ENCODE measurements at places on chromosomes 2 and 18.

DNA sequence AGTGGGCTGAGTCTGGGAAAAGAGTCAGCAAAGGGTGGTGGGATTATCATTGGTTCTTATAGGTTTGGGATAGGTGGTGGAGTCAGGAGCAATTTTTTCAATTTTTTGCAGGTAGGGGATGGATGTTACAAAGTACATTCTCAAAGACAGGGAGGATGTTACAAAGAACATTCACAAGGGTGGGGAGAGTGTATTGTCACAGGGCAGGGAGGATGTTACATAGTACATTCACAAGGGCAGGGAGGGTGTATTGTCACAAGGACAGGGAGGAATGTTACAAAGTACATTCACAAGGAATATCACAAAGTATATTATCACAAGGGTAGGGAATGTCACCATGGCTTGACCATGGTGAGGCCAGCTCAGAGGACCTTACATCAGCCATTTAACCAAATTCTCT lies 58.6 kb upstream of the WDR75 start:
- no peak for DNase-seq

DNA sequence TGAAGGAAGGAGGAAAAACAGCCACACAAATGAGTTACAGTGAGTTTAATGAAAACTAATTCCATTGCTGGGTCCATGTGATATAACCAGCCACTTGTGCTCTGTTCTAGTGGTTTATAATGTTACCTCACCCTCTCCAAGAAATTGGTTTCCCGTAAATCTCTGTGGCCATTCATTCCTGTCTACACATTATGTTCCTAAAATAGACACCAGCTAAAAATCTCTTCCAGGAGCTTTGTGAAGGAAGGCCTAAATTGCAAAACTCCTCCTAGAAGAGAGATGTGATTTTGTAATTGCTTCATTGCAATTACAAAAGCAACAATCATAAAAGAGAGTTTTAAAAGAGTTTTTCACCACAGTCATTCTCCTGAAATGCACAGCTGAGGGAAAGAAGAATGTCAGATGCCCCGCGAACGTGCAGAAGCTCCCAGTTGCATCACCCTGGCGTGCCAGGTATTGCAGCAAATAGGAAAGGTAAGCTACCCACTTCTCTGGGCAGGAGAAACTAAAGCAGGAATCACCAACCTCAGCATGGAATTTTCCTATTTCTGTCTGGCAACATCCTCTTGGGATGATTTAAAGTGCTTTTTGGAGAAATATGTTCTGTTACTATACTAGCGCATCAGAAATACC lies 1.7 kb downstream of the SCN1A start:
- DNase-seq: no peak

DNA sequence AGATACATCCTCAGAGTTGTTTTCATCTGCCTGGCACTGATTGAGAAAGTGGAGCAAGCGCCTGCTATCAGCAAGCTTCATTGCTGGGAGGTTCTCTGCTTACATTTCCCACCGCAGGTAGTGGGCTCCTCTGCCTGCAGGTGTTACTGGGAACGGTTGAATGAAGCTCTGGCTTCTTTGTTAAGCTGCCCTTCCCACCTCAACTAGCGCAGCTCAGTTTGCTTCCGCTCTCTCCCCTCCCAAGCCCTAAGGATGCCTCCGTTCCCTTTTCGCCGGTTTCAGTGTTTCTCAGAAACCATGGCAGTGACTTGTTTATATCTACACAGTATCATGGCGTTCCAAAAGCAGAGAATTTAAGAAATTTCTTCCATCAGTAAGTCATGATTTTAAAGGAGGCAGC lies 72.2 kb upstream of the B3GNT7 start:
- peak; percentile 71 for DNase-seq

GRCh38 chr18:51480407-51481261 lies 283.2 kb upstream of the MEX3C start:
- no peak for DNase-seq

DNA sequence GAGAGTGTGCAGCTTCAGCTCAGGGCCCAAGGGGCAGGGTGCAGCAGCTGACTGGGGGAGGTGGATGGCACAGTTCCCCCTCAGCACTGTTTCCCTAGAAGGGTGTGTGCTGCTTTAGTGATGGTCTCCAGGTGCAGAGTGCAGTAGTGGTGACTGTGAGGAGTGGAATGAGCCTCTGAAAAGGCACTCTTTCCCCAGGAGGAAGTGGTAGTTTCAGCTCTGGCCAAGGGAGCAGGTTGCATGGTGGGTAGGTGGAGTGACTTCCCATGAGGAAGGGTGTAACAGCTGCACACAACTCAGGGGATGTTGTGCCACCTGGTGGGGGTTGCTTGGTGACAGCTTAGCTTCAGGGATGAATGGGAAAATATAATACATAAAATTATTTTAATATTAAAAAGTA lies 251.5 kb upstream of the NXPH2 start:
- peak; percentile 7 for DNase-seq

GRCh38 chr2:11947956-11948355 lies 201.5 kb downstream of the LPIN1 start:
- no peak for DNase-seq

DNA sequence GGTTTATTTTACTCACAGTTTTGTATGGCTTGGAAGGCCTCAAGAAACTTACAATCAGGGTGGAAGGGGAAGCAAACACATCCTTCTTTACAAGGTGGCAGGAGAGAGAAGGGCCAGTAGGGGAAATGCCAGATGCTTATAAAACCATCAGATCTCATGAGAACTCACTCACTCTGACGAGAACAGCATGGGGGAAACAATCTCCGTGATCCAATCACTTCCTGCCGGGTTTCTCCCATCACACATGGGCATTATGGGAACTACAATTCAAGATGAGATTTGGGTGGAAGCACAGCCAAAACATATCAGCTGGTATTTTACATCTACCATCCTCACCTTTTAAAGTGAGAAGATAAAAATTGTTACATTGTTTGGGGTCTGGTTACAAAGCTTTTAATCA lies 427.9 kb upstream of the CDH7 start:
- DNase-seq: no peak

DNA sequence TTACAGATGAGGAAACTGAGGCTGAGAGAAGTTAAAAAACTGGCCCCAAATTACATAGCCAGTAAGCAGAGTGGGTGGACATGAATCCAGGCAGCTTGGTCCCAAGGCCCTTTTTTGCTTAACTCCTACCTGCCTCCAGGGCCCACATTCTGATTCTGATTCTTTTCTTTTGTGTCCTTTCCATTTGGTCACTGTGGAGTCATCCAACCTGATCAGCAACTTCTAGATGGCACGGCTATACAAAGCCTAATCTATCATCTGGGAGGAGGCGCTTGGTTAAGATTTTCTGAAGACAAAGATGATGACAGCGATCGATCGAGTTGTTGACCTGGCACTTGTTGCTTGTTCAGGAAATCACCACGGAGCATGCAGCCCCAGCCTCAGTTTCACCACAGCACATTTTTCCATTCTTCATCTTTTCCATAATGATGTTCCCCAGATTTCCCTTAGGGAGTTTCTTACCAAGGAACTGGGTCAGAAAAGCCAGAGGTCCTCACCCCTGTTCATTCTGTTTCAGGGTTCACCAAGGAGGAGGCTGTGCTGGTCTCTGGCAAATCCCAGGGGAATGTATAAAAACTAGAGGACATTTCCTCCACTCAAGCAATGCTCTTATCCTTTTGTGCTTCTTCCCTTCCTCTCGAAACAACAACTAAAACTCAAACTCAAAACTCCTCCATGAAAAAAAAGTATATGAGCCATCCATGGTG lies 6.9 kb upstream of the IGFBP2 start:
- DNase-seq: no peak

GRCh38 chr2:174587579-174587978 lies 10.0 kb downstream of the WIPF1 start:
- no peak for DNase-seq

- no peak for DNase-seq
These were observed 100.3 kb downstream of the MCFD2 start for GRCh38 chr2:46815121-46815802.

GRCh38 chr2:181848261-181848886 lies 43.2 kb upstream of the ITPRID2 start:
- no peak for DNase-seq

DNA sequence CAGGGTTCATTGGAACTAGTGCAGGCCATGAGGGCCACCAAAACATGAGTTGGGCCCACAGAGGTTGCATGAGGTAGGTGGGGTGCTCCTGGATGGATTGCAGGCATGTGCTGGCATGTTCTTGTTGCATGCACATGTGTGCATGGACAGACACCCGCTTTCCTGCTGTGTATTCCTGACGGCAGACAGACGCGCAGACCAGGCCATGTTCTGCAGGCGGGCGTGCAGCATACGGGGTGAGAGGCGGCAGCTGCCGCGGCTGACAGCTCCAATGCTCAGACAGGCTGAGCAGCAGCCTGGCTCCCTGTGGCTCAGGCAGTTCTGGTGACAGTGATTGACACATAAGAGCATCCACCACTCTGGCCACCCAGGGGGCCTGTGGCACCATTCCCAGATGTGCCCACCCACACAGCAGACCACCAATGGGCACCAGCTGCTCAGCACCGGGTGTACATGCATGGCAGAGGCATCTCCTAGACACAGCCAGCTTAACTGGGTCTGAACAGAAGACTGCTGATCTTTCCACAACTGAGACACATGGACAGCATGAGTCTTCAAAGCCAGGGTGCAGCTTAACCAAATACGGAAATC lies 21.2 kb downstream of the HS1BP3 start:
- no peak for DNase-seq

GRCh38 chr2:216629784-216630183 lies 3.4 kb upstream of the IGFBP2 start:
- DNase-seq: no peak

GRCh38 chr2:229392196-229392595 lies 121.1 kb upstream of the PID1 start:
- no peak for DNase-seq

DNA sequence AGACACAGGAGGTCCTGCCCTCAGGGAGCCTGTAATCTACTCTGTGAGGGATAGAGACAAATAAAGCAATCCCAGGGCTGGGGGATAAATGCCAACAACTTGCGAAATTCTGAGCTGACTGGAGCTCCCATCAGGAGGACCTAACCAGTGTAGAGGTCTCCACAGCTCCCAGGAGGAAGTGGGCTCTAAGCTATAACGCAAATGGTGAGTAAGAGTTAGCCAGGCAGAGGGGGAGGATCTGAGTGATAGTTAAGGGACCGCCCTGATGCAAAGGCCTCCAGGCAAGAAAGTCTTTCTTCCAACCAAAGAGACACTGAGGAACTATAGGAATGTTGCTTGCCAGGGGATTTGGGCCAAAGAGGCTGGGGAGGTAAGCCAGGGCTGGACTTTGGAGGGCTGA lies 16.0 kb upstream of the ZNF532 start:
- DNase-seq: no peak

DNA sequence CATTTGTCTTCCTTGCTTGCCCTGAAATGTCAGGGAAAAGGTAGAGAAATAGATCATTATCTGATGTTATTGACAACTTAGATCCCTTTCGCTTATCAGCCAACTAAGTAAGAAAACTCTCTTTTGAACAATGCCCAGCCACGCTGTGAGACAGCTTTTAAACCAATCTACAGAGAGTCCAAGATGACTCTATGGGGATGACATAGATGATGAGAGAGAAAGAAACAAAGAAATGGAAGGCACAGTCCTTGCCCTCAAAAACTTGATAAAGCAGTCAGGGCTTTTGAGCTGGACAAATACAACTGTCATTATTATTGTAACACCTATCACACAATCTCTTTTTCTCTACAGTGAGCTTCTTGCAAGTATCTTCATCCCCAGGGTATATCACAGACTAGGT lies 222.6 kb downstream of the SETBP1 start:
- DNase-seq: no peak

DNA sequence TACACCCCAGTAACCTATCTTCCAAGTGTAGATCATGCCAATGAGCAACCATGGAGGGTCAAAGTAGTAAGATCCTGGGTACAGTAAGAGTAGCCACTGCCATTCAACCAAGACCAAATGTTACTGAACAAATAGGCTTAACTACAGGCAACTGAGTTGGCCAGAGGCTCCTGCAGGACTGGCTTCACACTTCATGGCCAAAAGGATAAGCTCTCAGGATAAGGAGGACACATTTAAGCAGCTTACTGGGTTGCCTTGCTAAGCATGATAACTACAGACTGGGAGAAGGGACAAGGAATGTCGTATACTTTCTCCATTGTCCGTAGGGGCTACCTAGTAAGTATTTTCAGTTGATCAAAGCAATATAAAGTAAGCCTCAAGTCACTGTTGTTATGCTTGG lies 174.7 kb downstream of the INO80D start:
- DNase-seq: no peak

- DNase-seq: no peak
These were observed 12.4 kb upstream of the VAPA start for GRCh38 chr18:9901377-9901776.

- no peak for DNase-seq
These were observed 90.1 kb upstream of the LRP1B start for GRCh38 chr2:142220901-142221300.

GRCh38 chr2:114219456-114219855 lies 223.0 kb upstream of the DPP10 start:
- DNase-seq: no peak

DNA sequence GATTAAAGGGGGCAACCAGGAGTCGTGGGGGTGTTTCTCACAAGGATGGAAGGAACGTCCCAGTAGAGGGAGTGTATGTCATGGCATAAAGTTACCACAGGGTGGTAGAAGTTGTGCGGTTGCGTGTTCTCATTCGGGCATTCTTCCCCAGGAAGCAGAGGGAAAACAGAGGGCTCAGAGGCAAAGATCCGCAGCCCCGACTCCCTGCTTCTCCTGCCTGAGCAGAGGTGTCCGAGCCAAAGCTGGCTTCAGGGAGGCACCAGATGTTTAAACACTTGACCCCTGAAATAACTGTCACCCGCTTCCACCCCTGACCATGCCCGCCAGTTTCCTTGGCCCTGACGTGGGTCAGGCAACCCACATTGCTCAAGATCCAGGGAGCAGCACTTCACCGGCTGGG lies 83.7 kb downstream of the EN1 start:
- DNase-seq: peak; percentile 80

- no peak for DNase-seq
These were observed 88.8 kb downstream of the EPAS1 start for GRCh38 chr2:46385786-46386577.

- DNase-seq: peak; percentile 10
These were observed 172.2 kb upstream of the RASGRP3 start for GRCh38 chr2:33304032-33304864.

DNA sequence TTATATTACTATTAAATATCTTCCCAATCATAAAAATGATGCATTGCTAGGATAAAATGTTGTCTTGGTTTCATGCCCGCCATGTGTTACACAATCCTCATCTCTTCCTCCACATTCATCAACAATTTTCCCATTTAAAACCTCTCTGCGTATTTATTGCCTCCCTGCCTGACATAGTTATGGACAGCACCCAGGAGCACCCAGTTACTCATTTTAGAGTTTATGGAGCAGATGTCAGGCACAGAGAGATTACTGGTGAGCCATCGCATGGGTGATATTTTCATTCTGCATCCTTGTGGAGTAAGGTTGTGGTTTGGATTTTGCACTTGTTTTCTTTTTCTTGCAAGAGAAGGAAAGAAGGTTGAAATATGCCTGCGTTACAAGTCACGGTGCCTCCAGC lies 116.7 kb upstream of the NPAS2 start:
- DNase-seq: no peak

Measured in H7 (cell line).